Stimulated activated CD4-positive, alpha-beta T cell treated with anti-CD3 and anti-CD28 coated beads, Interleukin-4, amount 100 ng/mL, for 48 hours (primary cell): ENCODE measurements at places on chromosomes 5 and 9.

- DNase-seq = no peak
These were observed 127.5 kb downstream of the RFK start for GRCh38 chr9:76266649-76267283.

- no peak for DNase-seq
These were observed 587.4 kb downstream of the PRELID2 start for GRCh38 chr5:145247745-145248040.

GRCh38 chr5:79595086-79595485, 17.2 kb upstream of the TENT2 start:
- DNase-seq = no peak

DNA sequence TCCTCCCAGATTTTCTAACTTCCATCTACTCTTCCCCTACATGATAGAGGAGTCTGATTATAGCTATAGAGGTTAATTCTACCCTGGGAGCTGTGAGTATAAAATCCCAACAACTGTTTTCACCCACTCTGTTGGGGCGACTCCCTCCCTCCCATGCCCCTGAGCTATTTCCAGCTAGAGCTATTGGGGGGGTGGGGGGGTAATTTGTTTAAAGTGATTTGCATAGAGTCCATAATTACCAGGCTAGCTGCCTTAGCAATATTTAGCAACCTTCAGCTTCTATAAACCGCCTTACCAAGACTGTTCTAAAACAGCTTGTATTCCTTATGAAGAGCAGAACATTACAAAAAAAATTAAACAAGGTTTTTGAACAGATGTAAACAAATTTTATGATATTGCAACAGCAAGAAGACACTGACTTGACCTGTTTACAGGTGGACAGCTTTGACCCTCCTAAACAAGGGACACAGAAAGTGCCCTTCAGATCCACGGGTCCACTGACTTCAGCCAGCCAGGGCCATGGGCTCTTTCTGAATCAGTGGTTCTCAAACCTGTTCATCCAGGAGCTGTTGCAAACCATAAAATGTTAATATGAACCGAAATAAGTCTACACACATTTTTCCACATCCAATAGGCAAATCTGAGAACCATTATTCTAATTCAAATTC, 98.2 kb downstream of the OTULIN start:
- DNase-seq = no peak

DNA sequence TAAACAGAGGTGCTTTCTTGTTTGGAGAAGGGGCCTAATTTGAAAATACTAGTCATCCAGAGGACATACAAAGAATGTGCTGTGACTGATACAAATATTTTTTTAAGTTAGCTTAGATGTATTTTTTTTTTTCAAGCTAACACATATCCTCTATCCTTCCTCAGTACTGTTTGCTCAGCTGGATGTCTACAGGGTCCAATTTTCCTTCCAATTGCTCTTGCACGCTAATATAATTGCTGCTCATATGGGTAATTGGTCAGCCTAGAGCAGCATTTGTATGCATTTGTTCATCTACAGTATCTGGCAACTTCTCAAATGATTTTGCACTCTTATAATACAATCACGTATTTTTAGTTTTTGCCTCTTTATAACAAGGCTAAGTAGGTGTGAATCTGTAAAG, 84.7 kb downstream of the ZDHHC21 start:
- no peak for DNase-seq

DNA sequence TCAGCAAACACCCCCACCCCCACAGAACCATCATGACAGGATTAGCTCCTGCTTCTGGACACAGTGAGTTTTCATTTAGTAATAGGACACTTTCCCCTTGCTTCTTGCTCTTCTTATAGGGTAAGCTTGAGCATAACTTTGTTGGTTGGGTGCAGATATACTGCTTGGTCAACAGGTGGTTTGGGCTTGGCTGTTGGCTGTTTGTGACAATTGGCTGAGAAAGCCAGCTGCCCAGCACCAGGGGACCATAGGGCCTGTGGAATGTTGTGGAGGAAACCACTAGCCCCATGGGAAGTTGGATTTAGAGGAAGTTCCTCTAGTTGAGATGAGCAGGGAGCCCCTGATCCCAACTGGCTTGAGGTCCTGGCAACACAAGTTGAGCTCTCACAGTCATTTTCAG, 30.5 kb downstream of the PPP3R2 start:
- DNase-seq = no peak

- no peak for DNase-seq
These were observed 150.8 kb upstream of the PPP1R26 start for GRCh38 chr9:135328485-135329417.
